Activated CD8-positive, alpha-beta memory T cell treated with anti-CD3 and anti-CD28 coated beads for 1 hour (primary cell): ENCODE measurements at places on chromosomes 5 and 9.

- no peak for DNase-seq
These were observed 376.9 kb upstream of the IRX4 start for GRCh38 chr5:2259494-2260107.

DNA sequence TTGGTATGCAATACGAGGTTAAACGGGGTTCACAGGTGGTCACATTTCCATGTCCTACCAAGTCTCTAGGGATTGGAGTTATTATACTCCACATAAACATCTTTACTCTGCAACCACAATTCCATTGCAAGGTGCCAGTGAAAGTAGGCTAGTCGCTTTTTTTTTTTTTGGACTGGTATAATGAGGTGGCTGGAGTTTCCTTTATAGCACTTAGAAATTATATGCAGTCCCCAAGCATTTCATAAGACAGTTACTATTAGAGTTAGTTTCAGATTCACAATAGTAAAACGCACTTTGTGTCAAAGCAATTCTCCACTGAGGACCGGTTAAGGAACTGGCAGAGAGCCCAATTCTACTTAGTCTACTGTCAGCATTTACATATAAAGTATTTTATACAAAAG, 1.4 kb downstream of the MEF2C start:
- DNase-seq, result no peak

- no peak for DNase-seq
These were observed 102.2 kb downstream of the KLF4 start for GRCh38 chr9:107387409-107387808.

GRCh38 chr5:106854105-106854687, 816.5 kb downstream of the EFNA5 start:
- DNase-seq, result no peak

GRCh38 chr9:3569529-3569928, 43.7 kb upstream of the RFX3 start:
- DNase-seq, result no peak

DNA sequence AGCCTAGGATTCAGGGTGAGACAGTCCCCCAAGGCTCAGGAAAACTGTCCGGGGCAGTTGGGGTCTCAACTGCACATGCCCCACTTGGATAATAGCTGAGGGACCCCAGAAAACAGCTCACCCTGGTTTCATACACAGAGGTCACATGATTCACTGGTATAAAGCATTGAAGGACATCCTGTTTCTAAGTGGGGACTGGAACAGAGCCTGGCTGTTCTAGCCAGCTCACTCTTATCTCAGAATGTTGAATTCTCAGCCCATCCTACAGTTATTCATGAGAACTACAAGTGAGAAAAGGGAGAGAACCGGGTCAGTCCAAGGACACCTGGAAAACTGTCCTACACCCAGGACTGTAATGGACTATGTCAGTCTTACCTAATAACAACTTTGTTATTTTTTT, 170.9 kb downstream of the FGF1 start:
- DNase-seq, result no peak

DNA sequence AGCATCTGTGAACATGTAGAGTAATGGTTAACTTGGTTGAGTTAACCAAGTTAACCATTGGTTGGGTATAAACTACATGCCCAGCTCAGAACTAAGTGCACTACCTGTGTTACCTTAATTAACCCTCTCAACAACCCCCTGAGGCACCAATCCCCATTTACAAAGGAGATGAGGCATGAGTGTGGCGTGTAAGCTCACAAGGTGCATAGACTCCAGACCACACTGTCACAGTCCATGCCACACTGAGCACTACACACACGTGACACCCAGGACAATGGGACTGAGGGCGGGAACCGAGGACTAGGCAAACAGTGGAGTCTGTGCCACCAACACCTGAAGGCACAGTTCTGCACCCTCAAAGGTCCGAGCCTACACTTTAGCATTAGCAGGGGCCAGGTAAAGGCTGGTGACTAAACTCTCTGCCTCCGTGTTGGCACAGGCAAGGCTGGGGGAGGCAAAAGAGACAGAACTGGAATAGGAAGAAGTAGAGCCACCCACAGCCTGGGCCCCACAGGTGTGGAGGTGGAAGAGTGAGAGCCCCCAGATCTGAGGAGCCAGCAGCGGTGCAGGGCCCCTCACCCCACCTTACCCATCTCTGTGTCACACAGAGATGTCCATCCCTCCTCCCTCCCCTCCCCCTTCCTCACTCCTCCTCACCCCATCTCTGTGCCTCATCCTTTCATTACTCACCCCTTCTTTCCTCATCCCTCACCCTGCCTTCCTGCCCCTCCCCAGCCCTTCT, 2.2 kb upstream of the DNAJB5 start:
- DNase-seq, result no peak

DNA sequence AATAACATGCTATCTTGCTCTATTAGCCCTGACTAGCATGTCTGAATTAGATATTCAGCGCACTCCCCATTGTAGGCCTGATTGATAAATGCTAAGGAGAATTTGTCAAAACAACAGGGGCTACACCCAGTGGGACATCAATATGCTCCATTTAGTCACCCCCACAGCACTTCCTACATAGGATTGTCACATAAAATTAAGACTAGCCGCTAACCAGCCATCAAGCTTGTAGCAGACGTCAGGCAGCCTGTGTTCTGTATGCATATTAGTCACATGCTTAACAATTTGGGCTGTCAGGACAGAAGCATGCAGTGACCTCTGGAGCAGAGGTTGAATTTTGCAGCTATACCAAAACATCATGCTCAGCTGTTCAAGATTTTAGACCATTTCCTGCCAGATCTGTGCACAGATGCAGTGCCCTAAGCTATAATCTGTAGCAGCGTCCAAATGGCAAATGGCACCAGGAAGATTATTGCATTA, 197.4 kb upstream of the ISL1 start:
- DNase-seq, result no peak

GRCh38 chr9:75451505-75451904, 363.2 kb downstream of the OSTF1 start:
- no peak for DNase-seq

GRCh38 chr5:168311061-168311566, 19.7 kb downstream of the WWC1 start:
- no peak for DNase-seq

DNA sequence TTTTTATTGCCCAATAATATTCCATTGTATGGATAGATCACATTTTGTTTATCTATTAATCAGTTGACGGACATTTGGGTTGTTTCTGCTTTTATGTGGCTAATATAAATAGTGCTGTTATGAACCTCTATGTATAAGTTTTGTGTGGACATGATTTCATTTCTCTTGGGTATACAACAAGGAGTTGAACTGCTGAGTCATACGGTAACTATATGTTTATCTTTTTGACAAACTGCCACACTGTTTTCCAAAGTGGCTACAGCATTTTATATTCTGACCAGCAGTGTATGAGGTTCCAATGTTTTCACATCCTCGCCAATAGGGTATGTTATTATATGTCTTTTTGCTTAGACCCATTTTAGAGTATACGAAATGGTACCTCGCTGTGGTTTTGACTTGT, 264.3 kb downstream of the RFX3 start:
- DNase-seq, result no peak

- DNase-seq, result no peak
These were observed 28.5 kb upstream of the PHF24 start for GRCh38 chr9:34929506-34930102.

DNA sequence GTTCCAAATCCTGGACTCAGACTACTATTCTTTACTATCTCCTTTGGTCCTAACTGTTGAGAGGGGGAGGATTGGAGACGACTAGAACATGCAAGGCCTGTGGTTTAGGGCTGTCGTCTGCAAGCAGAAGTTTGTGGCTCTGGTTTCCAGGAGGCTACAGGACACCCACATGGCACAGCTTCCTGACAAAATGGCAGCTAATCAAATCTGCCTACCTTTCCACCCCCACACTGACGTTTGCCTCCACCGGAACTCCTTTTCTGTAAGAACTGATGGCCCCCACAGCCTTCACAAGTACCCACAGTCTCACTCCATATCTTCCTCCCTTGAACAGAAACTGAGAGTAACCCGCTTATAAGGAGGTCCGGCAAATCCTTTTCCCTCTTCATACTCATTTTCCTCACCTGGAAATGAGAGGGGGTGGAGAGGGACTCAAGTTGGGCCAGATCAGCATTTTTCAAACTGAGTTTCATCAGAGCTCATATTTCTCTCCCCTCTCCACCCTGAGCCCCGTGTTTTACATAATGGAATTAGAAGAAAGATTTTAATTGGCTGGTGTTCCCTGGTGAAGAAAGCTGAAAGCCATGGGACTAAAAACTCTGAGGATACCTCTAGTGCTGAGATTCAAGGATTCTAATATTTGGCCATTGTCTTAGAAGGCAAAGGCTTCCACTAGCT, 5.2 kb downstream of the SLC31A2 start:
- no peak for DNase-seq

DNA sequence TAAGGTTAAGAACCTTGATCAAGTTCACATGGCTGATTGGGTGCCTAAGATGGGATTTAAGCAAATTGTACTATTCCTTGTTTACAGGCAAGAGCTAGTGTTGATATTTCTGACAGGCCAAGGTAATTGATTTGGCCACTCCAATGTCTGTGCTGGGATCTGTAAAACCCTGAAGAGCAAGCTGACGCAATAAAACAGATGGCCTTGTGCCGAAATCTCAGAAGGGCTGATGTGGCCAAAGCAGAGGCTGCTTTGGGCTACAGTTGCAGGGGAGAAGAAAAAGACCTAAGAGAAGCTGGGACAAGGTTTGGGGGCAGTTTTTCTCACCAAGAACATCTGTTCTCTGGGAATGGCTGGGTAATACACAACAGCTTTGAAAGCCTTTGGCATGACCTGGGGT, 463.2 kb upstream of the ZNF608 start:
- no peak for DNase-seq

- no peak for DNase-seq
These were observed 20.3 kb downstream of the TNPO1 start for GRCh38 chr5:72836810-72837209.

DNA sequence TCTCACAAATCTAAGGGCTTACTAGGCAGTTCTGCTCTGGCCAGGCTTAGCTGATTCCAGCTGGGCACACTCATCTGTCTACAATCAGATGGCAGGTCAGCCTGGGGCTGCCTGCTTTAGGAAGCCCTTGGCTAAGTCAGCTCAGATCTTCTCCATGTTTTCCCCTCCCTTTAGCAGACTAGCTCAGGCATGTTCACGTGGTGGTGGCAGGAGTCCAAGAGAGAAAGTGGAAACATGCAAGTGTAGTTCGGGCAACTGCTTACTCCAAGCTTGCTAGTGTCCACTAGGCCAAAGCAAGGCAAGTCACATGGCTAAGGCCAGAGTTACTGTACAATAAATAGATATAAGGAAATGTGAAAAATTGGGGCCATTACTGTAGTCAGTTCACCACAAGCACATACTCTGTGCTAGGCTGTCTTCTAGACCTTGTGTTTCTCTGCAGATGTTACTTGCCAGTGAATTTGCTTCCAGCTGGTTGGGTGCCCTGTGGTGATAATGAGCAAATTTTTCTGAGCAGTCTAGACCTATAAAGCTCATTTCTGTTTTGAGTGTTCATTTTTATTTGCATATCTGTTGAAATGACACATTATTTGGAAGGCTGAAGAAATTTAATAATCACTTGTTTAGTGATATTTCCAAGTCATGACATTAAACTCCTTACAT, 38.3 kb downstream of the RECK start:
- no peak for DNase-seq

- no peak for DNase-seq
These were observed 136.2 kb downstream of the TARS1 start for GRCh38 chr5:33576726-33577590.

DNA sequence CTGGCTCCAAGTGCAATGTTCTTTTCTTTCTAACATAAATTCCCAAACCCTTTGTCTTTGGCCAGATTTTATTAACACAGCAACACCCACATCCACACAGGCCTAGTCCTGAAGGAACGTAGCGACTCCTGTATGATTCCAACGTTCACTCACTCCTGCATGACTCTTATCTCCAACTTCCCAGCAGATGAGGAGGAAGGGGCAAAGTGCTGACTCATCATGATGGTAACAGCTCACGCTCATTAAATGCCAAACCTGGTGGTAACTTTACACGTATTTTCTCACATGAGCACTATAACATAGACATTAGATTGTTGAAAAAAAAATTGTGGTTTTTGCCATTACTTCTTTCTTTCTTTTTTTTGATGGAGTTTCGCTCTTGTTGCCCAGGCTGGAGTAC, 1349.5 kb downstream of the EFNA5 start:
- no peak for DNase-seq

DNA sequence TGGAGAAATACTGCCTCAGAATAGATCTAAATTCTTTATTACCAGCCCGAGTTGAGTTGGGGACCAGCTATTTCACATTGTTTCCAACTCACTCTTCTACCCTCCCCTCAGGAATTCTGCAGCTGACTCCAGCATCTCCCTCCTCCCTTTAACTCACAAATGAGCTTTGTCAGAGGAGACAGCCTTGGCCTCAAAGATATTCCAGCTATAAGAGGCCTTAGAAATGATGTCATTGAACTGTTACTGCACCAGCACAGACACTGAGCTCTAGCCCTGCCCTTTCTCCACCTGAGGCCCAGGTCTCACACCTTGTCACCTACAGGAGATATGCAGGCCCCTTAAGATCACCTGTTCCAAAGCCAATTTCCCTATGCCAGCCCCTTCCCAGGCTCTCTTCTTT, 78.4 kb upstream of the ATP10B start:
- DNase-seq, result no peak

DNA sequence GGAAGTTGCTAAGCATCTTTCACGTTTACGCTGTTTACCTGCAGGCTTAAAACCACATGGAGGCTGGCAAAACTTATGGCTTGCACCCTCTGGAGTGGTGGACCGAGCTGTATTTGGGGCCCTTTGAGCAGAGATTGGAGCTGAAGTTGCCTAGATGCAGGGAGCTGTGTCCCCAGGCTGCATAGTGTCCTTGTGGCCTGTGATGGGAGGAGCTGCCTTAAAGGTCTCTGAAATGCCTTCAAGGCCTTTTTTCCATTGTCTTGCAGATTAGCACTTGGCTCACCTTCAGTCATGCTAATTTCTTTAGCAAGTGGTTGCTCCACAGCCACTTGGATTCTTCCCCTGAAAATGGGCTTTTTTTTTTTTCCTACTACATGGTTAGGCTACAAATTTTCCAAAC, 81.5 kb upstream of the CHD1 start:
- DNase-seq, result no peak

- no peak for DNase-seq
These were observed 28.9 kb downstream of the SH3PXD2B start for GRCh38 chr5:172425402-172425801.

DNA sequence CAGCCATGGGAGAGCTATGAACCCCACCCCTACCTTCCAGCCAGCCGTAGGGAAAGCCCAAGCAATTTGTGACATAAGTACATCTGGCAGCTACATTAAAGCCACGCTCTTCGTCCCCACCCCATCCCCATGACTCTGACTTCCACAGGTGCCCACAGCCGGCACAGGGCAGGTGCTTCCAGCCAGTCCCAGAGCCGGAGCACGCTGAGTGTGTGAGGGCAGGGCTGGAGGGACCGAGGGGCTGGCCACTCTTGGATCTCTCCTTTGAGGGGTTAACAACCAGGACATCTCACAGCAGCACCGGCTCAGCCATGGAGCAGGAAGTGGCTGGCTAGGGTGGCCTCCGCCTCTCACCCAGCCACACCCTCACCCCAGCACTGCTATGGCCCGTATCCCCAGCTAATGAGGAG, 2.4 kb upstream of the FAM78A start:
- DNase-seq, result no peak
